ENCODE measurements at places on chromosomes 2 and 18.

GRCh38 chr2:101408925-101409324 is 21.6 kb upstream of the CREG2 start:
- no peak for DNase-seq

- no peak for DNase-seq
Measured at GRCh38 chr2:170820757-170821530, 4.3 kb downstream of the GAD1 start.

GRCh38 chr2:152716805-152717227 is 445 bp downstream of the PRPF40A start:
- no peak for DNase-seq

GRCh38 chr2:96116424-96116878 is at the start of gene ADRA2B:
Gene ADRA2B (minus strand): TSS chr2:96116571. CDS start chr2:96116149, 422 bp downstream.
- peak; percentile 57 for DNase-seq

DNA sequence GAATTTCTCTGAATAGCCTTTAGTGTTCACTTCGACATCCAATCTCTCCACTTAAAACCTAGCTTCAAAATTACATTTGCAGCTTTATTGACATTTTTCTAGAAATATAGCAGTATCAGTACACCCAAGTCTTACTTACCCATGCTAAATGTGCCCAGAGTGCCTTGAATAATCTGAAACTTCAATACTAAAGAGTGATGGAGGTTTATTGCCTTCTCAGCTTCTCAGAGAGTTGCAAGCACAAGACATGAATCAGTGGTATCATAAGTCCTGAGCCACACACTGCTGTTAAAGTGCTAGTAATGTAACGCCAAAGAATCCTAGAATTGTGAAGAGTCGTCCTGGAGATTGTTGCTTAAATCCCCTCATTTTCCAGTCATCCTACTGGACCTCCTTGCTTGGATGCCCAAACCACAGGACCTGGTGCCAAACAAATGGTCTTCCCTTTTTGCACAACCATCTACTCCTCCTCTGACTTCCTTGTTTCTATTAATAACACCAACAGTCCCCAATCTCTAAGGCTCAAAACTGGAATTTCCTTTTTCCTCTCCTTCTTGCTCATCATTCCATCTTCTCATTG is 83.2 kb upstream of the SPATS2L start:
- DNase-seq, result no peak

- DNase-seq, result no peak
Measured at GRCh38 chr2:133985563-133985962, 268.3 kb upstream of the MGAT5 start.
